ENCODE measurements at places on chromosomes 2 and 18.
A peak's percentile ranks its signal among the peaks of the same experiment; 100 is the strongest.

- DNase-seq, result no peak
These were observed 170.4 kb upstream of the TANK start for GRCh38 chr2:160989778-160990177.

- DNase-seq, result no peak
These were observed 15.6 kb upstream of the PSD4 start for GRCh38 chr2:113157897-113158753.

GRCh38 chr2:20185176-20186022, 39.5 kb downstream of the SDC1 start:
- DNase-seq, result no peak

DNA sequence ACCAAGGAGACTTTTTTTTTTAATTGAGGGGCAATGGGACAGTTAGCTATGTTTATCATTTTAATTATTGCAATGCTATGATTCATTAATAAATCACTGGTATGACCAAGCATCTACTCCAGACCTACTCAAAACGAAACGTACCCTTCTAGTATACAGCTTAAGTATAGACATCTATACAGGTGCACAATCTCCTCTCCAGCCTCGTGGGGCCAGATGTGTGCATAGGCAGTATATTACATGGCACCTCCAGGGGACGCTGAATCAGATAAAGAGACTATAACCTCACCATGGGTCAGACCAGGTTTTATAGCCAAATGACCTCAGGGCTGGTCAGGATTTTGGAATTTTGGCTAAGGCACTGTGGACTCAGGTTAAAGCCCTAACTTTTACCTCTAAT, 86.6 kb downstream of the SS18 start:
- DNase-seq, result no peak

- DNase-seq, result no peak
These were observed 53.1 kb downstream of the OLA1 start for GRCh38 chr2:174195253-174195652.

- peak; percentile 31 for DNase-seq
These were observed 6.1 kb downstream of the CTDSP1 start for GRCh38 chr2:218405746-218406208.

GRCh38 chr2:36430549-36430948, 75.0 kb downstream of the CRIM1 start:
- DNase-seq, result no peak

GRCh38 chr2:112182581-112183034, 44.4 kb downstream of the FBLN7 start:
- DNase-seq, result peak; percentile 48

DNA sequence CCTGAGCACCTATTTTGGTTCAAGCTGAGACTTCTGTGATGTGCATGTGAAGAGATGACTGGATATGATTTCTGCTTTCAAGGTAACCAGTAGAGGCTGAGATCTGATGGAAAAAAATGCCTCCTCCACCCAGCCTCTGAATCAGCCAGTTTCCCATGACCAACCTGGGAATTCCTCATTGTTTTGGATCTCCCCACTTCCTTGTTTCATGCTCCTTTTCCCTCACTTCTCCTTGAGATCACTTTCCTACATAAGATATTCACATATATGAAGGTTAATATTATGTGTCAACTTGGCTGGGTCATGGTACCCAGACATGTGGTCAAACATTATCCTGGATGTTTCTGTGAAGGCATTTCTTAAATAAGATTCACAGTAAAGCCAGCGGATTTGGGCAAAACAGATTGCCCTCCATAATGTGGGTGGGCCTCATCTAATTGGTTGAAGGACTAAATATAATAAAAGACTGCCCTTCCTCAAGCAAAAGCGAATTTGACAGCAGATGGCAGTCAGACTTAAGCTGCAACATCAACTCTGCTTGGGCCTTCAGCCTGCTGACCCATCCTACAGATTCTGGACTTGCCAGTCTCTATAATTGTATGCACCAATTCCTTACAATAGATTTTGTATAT, 379.4 kb downstream of the TNS1 start:
- DNase-seq, result no peak

- DNase-seq, result no peak
These were observed 63.2 kb downstream of the ZEB2 start for GRCh38 chr2:144456680-144457079.

DNA sequence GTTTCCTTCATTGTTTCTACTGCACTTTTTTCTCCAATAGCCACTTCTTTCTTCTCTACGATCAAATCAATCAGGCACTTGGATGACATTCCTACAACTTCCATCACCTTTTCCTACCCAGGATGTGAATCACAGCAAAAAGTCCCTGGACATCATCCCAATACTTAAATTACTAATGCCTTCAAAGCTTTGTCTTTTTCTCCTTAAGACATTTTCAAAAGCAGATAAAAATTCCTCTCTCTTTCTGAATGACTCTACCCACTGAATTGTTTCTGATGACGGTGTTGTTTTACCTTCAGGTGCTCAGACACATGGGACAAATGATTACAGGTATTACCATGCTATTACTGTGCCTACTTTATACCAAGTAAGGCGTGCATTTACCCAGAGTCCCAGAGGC, 500.9 kb downstream of the FBXO15 start:
- DNase-seq, result no peak

- DNase-seq, result no peak
These were observed 94.6 kb downstream of the PMAIP1 start for GRCh38 chr18:59994357-59994756.

DNA sequence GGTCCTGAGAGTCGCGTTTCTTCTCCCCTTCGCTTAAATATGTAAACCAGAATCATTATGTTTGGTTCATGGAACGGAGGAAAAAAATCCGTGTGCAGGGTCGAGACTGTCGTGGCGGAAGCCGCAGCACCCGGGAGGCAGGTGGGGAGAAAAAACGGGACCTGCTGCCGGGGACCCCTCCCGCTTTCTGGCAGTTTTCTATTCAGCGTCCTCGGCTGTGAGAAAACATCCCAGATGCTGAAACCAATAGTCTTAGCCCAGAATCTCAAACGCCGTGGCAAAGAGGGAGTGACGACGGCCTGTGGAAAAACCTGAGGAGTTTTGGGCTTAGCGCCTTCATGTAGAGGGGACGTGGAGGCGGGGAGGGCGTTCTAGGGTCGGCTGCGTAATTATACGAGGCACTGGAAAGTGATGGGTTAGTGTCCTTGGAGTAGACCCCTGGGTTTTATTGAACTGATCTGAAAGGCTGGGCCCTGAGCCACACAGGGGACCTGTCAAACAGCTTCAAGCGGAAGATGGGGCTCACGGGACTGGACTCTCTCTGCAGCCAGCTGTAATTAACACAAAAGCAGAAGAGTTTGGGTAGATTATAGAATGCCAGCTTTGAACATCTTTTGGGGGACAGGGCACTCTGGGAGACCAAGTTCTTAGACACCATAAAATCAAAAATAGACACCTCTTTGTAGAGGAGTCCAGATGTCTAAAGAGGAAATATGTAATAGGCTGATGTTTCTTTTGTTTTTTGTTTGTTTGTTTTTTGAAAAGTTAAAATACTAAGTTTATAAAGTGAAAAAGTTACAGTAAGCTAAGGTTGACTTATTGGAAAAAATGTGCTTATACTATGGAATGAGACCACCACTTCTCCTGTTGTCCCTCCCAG, 834 bp upstream of the BUB1 start:
- peak; percentile 16 for DNase-seq

GRCh38 chr2:71680925-71681324, 227.6 kb downstream of the DYSF start:
- no peak for DNase-seq

Data from naive thymus-derived CD4-positive, alpha-beta T cell (primary cell).